Lung microvascular endothelial cell (primary cell): ENCODE measurements at places on chromosomes 1 and 21. TPM values are rescaled to one million over a fixed set of nuclear protein-coding genes. Genes with fewer than 3 reads are reported as not detected.

DNA sequence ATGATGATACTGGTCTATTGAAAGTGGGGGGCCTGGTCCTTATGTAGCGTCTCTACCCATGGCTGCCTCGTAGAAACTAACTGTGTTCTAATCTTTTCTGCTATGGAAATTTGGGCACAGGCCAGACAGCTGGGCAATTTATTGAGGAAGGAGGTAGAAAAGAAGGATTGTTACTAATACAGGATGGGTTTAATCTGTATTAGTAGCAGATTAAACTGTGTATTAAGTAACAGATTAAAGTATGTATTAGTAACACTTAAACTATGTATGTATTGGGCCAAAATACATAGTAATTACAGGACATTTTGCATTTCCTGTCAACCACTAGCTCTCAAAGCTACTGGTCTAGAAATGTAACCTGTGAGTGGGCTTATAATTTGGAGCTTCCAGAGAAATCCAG, 142.0 kb downstream of the MAST2 start:
- DNase-seq = peak; percentile 68

DNA sequence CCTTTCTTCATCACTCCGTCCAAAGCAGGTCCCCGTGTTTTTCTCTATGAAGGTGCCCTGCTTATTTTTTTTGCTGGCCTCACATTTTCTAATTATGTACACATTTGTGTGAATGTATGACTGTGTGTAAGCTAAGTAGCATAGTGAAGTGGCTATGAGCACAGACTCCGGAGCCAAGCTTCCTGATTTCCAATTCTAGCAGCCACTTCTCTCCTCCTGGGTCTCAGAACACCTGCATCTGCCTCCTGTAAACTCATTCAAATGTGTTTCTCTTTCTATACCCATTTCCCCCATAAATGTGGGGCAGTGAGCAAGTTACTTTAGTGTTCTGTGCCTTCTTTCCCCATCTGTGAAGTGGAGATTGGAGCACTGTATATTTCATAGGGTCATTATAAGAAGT, 2.1 kb downstream of the SLAMF6 start:
- no peak for DNase-seq

GRCh38 chr1:4935807-4936206, 281.4 kb downstream of the AJAP1 start:
- DNase-seq = no peak

GRCh38 chr1:47371016-47371517, 37.5 kb downstream of the CMPK1 start:
- DNase-seq = no peak

- DNase-seq = no peak
Measured at GRCh38 chr1:3032371-3033039, 11.2 kb downstream of the ACTRT2 start.

GRCh38 chr1:30824736-30825429, 67.3 kb upstream of the LAPTM5 start:
- DNase-seq = no peak

DNA sequence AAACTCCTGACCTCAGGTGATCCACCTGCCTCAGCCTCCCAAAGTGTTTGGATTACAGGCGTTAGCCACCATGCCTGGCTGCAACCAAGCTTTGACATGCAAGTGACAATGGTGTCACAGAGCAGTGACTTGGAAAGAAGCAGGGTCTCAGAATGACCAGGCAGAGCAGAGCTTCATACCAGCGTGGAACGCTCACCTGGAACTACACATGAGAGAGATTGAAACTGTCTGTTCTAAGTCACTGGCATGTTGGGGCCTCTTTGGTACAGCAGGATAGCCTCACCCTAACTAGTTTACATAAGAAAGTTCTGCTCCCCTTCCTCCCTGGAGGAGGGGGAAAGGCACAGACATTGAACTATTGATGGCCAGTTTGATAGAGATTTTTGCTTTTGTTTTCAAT, 47.5 kb upstream of the ITPKB start:
- DNase-seq = no peak

DNA sequence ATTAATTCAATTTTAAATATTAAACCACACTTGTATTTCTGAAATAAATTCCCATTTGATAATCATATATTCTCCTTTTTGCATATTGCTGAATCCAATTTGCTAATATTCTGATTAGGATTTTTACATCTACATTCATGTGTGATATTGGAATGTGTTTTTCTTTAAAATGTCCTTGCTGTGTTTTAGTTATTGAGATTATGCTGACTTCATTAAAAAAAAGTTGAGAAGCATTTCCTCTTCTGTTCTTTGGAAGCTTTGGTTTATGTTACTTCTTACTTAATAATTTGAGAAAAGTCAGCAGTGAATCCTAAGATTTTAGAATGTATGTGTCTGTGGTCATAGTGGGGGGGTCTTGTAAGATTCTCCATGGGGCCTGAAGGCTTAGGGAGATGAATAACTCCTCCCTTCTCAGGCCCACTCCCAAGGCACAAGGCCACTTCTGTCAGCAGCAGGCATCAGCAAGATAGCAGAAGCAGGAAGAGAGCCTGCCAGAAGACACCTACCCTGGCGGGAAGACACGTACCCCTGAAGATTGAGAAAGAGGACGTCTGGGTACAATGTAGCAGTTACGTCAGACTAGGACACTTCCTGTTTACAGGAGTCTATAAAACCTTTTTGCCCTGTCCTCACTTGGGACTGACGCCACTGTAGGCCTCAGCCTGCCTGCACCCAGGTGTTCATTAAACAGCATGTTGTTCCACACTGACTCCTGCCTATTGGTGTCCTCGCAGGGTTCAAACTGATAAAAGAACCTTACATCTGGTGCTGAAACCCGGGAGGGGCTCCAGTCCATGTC, 56.9 kb downstream of the ODF2L start:
- DNase-seq = no peak

- DNase-seq = no peak
Measured at GRCh38 chr1:110727246-110727645, 52.5 kb upstream of the KCNA3 start.

- no peak for DNase-seq
Measured at GRCh38 chr1:44261962-44262361, 48.7 kb downstream of the DMAP1 start.

DNA sequence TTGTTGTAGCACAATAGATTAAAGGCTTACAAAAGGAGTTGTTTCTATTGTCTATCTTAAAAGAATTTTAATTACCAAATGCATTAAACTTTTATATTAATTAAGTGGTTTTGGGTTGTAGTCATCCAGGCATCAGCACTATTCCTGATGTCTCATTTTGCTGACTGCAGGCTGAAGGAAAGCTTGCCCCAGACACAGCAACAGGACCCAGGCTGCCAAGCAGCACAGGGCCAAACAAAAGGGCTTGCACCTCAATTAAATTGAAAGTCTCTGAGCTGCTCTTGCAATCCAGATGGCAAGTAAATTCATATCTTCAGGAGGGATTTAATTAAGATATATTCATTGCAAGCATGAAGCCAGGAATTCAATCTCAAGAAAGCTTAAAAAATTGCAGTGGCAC, 80.7 kb upstream of the CHODL start:
- no peak for DNase-seq

DNA sequence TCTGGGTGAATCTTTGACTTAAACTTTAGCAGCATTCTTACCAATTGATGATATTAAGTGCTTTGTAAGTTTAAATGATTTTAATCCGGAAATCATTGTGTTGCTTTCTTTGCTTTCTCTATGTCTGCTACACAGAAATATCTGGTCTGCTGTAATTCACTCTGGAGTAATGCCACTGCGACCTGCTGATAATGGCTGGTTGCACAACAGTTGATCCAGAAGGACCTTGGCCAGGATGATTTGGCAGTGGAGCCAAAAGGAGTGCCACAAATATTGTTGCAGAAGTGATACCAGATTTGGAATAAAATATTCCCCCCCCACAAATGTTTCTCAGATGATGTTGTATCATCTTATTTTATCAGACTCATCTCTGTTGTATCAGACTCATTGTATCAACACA, 2063.9 kb downstream of the MRPL39 start:
- no peak for DNase-seq

DNA sequence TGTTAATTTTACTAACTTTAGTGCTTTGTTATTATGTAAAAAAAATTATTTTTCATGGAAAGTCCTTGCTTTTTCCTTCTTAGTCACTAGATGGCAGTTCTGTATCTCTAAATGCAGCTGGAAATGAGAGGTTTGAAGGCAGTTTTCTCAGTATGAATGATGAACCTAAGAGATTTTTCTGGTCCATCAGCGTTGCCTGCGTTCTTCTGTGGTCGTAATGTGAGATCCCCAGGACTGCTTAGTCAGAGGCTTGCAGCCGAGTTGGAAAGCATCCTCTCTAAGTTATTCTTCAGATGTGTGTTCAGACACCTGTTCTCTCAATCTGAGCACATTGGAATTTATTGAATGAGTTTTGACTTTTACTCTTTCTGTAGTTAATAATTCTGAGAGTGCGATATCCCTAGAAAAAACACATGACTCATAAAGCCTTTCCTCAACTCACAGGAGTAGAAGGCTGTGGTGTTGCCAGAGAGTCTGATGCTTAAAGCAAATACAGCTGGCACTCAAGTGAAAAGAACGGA, 99.3 kb downstream of the FMN2 start:
- peak; percentile 69 for DNase-seq

DNA sequence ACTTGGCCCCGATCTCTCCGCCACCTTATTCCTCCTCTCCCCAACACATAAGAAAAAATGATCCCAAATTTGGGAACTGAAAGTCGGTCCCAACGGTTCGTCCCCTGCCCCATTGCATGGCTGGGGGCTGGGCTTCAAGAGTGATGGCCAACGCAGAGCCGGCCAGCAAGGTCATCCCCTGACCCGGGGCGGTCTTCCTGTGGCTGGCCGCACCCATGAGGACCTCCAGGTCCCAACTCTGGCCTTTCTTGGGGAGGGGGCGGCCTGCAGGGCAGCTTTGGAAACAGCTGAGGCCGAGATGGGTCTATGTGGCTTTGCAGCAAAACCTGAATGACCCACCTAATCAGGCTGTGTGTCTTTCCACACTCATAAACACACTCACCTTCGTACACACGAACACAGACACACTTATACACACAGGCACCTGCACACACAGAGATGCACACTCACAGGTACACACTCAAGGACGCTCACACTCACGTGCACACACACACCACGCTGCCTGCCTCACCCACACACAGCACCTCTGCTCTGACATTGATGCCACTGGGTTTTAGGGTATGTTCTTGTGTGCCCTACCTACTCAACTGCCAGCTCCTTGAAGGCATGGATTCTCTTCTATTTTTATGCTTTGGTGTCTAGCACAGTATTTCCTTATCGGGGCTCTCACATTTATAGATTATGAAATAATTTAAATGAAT, 562 bp downstream of the DYNLT5 start:
- DNase-seq = no peak

DNA sequence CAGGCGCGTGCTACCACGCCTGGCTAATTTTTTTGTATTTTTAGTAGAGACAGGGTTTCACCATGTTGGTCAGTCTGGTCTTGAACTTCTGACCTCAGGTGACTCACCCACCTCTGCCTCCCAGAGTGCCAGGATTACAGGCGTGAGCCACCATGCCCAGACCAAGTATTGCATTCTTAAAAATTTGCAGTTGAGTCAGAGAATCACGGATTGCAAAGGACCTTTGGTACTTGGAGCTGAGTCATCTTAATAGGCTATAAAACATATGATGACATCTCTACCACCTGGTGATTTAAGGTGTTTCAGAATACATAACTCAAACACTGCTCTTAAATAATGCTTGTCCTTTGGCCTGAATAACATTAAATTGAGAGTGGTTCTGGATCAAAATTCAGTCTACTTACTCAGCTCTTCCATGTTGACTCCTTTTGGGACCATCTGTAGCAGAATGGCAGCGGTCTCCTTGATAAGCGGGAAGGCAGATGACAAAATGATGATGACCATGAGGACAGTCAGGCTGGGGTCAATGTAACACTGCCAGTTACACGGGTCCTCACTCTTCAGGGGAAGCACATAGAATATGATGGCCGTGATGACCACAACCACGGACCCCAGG, 10.4 kb downstream of the SLC30A10 start:
- no peak for DNase-seq

DNA sequence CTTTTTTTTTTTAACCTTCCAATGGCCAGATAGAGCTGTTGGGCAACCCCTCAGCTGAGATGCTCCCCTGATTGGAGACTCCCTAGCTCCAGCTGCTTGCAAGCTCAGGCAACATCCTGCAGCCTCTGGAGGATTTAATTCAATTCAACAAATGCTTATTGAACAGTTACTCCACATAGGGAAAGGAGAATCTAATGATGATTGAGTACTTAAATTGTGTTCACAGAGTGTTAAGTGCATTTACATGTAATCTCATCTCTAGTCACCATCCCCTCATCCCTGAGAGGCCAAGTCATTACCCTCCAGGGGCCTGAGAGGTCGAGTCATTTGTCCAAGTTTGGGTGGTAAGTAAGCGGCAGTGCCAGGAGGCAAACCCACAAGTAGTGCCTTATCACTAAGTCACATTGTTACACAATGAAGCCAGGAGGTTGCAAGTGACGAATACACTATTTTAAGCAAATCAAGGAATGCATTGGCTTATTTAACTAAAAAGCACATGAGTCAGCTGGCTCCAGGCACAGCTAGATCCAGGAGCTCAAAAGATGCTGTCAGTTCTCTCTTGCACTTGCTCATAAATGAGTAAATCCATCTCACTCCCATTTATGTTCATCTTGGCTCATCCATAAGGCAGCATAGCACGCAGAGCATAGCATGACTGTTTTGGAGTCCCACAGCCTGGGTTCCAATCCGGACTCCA, 64.3 kb downstream of the OPTC start:
- peak; percentile 79 for DNase-seq

- DNase-seq = no peak
Measured at GRCh38 chr1:63362578-63362977, 4.8 kb upstream of the ALG6 start.

DNA sequence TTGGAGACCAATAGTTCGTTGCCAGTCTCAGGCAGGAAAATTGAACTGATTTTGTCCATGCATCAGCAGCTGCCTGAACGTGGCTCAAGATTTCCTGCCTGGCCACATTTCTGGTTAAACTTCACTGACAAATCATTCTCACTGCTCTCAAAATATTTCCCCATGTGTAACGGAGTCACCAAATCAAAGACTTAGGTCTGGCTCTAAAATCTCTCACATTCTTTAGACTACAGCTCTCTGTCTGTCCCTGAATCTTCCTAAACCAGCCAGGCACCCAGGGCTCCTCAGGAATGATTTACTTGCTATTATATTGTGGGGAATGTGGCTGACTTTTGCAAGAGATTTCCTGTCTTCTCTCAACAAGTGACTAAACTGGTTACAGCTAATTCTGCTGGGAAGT, 49.2 kb upstream of the GJA8 start:
- DNase-seq = no peak

Gene NPHS2
- not detected in 2 replicates for total RNA-seq

Gene FLG2
- total RNA-seq = not detected in 2 replicates

Gene XCL2
- not detected in 2 replicates for total RNA-seq
